Stimulated activated CD4-positive, alpha-beta T cell treated with anti-CD3 and anti-CD28 coated beads, Interleukin-4, amount 100 ng/mL, for 48 hours (primary cell): ENCODE measurements at places on chromosomes 2 and 18.

DNA sequence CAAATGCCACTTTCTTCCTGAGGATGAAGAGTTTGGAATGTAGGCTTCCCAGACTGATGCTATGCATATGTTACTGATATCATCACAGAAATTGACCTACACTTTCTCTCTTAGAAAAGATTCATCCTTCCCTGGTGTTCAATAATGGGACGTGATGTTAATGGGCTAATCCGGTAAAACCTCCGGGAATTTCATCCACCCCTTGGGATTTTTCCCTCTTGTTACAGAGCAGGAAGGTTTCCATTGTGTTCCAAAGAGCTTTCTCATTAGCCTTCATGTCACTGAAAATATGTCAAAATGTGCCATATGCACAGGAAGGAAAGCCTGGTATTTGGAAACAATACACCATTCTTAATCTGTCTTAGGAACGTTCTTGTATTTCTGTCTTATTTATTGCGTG, 20.7 kb downstream of the ALPK2 start:
- no peak for DNase-seq

- no peak for DNase-seq
Measured at GRCh38 chr18:3294435-3295080, 32.6 kb downstream of the MYL12B start.

DNA sequence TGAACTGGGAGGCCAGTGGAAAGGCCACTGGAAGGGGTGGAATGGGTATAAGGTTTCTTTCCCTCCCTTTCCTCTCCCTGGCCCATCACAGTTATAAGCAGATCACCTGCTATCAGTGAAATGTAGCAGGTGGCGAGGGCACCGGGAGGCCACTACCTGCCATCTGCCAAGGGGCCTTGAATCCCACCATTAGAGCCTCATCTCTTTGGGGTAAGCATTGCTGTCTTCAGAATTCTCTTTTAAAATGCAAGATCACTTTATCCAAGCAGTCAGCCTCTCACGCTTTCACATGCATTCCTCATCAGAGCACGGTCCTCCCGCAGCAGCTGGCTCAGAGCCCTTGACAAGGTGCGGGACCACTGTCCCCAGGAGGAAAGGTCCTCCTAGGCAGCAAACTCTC, 268.5 kb downstream of the CELF4 start:
- no peak for DNase-seq

- no peak for DNase-seq
Measured at GRCh38 chr2:109554758-109555157, 59.0 kb downstream of the SEPTIN10 start.

DNA sequence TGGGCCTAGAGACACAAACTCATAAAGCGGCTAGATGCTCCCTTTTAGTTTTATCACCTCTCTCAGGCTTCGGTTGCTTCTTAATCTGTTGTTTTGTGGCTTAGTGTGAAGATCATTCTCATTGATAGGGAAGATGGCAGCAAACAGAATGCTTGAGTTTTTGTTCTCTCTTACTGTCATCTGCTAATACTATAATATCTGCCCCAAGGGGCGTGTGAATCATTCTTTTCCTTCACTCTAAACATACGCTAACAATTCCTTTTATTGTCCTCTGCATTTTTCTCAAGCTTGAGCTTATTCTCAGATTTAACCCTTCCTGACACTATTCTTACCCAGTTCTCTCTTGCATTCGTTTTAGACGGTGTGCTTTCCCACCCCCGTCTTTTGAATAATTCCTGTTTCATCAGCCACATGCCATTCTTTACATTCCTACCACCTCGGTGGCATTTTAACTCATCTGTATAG, 323.9 kb upstream of the NRP2 start:
- no peak for DNase-seq

DNA sequence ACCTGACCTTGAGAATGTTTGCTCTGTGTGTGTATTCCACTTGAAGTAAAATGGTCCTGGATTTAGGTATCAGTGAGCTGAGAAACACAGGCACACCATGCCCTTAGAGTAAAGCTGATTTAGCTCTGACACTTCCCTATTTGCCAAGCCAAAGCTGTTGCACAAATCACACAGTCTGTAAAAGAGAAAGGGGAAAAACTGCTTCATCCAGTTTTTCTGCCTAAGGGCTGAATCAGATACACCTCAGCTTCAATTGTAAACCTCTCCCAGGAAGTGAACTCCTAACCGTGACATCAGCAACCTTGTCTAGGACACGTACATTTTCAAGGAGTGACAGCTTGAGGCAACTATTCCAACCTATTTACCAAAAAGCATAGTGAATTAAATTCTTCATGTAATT, 150.4 kb downstream of the NR4A2 start:
- no peak for DNase-seq

DNA sequence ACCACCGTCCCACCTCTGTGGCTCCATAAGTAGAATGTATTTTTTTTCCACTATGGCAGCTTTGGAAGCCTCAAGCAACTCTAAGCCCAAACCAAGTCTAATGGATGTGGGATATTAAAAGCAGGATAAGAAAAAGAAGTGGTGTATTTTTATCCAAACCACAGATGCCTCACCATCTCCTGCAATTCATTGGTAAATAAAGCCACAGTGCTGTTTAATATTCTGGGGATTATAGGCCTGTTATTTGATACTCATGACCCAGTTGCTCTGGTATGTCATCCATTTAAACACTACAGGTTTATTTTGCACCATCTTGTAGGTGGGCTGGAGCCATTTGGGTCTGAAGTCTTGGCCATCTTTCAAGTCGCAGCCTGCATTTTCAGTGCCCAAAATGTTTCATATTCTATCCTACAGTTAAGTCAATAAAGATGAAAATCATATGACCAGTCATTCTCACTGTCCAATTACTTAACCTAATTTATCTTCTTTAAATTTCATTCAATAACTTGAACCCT, 279.5 kb upstream of the EPHA4 start:
- no peak for DNase-seq

GRCh38 chr18:58464104-58464625, 164.7 kb downstream of the ALPK2 start:
- no peak for DNase-seq

GRCh38 chr2:8278709-8279354, 403.0 kb upstream of the ID2 start:
- no peak for DNase-seq

DNA sequence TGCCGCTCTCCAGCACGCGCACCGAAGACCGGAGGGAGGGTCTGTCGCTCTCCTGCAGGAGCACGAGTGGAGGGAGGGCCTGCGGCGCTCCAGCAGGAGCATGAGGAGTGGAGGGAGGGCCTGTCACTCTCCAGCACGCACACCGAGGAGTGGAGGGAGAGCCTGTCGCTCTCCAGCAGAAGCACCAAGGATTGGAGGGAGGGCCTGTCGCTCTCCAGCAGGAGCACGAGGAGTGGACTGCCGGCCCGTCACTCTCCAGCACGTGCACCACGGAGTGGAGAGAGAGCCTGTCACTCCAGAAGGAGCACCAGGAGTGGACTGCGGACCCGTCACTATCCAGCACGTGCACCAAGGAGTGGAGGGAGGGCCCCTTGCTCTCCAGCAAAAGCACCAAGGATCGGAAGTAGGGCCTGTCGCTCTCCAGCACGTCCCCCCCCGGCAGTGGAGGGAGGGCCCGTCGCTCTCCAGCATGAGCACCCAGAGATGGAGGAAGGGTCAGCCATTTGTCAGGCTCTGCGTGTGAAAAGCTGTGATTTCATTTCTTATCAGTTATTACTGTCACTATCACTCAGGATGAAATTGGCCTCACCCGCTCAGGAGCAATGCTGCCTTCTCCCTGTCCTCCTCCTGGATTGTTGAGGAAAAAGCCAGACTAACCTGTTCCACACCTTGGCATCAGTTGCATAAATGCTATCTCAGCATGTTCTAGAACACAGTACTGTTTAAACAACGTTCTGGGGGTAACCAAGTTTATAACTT, 35.9 kb downstream of the ADI1 start:
- no peak for DNase-seq

- DNase-seq: no peak
Measured at GRCh38 chr2:29444150-29444549, 328.9 kb downstream of the CLIP4 start.

- no peak for DNase-seq
Measured at GRCh38 chr2:2328848-2329247, 2.2 kb downstream of the MYT1L start.

GRCh38 chr18:40431071-40431985, 1523.7 kb upstream of the PIK3C3 start:
- no peak for DNase-seq

GRCh38 chr2:188189356-188189755, 102.3 kb upstream of the GULP1 start:
- no peak for DNase-seq

- no peak for DNase-seq
Measured at GRCh38 chr2:207226243-207226642, 60.5 kb upstream of the KLF7 start.

- DNase-seq: no peak
Measured at GRCh38 chr2:175984846-175985245, 17.2 kb downstream of the LNPK start.

GRCh38 chr2:2834105-2834504, 503.0 kb upstream of the MYT1L start:
- DNase-seq: no peak

DNA sequence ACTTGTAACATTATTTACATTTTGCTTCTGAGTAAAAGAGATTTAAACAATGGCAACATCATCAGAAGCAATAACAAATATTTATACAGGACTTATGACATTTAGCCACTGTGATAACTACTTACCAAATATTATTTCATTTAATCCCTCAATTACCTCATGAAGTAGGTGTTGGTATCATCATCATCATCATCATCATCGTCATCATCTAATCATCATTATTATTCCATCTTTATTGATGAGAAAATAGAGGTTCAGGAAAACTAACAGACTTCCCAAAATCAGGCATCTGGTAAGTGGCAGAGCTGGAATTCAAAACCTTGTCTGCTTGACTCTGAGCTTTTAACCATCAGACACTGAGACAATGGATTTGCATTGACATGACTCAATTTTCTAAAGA, 204.4 kb downstream of the NCKAP5 start:
- DNase-seq: no peak

DNA sequence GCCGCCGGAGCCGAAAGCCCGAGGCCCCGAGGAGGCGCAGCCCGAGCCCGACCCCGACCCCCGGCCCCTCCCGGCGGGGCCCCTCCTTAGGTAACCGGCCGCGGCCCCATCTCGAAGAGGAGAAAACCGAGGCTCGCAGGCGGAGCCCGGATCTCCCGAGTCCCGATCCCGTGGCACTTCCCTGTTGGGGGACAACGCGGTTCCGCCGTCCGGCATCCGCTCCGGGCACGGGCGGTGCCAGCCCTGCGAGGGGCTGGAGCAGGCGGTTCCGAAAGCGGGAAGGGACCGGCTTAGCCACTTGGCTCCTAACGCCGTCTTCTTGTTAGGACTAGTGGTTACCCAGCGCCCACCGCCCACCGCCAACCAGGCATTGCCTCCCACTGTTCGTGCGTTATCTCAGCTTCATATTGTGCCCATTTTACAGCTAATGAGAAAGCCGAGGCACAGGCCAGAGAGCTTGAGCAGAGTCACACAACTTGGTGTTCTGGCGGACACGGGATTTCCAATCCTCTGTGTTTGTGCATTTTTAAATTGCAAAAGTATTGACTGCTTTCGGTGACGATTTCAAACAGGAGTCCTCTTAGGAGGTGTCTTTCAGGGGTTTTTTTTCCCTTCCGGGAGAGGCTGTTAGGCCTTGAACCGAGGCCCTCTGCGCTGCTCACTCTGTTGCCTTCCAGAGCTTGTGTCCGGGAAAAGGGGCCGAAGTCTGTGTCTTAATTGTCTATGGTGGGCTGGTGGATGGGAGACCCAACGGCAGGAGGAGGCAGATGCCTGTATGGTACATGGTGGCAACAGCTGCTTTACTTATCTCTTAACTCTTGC, 562 bp downstream of the CENPA start:
- no peak for DNase-seq

- no peak for DNase-seq
Measured at GRCh38 chr2:117933884-117934354, 80.0 kb downstream of the CCDC93 start.

- DNase-seq: no peak
Measured at GRCh38 chr2:20198796-20199632, 25.9 kb downstream of the SDC1 start.

DNA sequence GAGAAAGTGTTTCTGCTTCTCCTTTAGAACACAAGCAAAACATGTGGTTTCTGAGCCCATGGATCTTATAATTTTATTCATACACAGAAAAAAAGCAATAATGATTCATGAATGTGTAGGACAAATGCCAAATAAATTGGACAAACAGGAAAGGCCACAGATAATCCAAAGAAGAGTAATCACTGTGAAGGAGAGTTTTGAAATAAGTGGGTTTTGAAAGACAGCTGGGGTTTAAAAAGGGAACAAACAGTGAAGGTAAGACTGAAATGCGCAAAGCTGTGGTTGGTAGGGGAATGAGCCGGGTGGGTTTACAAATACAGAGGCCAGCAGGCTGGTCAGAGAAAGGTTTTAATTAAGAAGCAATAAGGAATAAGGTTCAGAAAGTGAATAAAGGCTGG, 50.0 kb upstream of the MBOAT2 start:
- no peak for DNase-seq

DNA sequence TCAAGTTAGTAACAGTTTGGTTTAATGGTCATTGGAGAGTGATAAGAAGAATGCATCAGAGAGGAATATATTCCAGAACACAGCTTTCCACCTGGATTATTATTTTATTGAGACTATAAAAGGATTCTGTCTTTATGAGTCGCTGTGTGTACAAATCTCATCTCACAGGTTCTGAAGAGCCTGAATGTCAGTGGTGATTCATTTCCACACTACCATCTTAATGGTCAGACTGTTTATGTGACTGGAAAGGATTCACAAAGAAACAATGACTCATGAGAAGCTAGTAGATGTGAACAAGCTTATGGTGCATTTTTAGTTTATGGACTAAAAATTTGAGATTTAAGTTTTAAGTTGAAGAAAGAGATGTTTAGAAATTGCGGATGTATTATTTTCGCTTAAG, 685.4 kb upstream of the NRXN1 start:
- no peak for DNase-seq

DNA sequence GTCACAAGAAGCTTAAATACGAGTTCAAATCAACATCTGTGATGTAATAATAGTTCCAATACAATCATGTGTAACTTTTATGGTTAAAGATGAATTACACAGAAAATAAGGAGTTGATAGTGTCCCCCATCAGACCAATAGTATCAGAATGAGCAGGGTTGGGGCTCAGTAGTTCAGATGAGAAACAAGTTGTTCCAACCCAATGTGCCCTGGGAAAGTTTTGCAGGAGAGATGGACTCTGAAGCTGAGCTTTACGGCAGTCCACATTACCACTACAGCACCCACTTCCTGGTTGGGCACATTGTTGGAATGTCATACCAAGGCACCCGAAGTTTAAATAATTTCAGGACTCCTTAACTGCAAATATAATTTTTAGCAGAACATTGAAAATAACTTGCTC, 12.1 kb upstream of the CXCR4 start:
- DNase-seq: no peak
